ENCODE measurements at places on chromosomes 11 and 22.

GRCh38 chr22:47155131-47155885, 392.9 kb downstream of the TBC1D22A start:
- no peak for DNase-seq

- DNase-seq, result no peak
Observed at GRCh38 chr11:128763224-128763623, 69.4 kb downstream of the FLI1 start.

GRCh38 chr11:19352072-19352770, 111.5 kb upstream of the E2F8 start:
- DNase-seq, result no peak

DNA sequence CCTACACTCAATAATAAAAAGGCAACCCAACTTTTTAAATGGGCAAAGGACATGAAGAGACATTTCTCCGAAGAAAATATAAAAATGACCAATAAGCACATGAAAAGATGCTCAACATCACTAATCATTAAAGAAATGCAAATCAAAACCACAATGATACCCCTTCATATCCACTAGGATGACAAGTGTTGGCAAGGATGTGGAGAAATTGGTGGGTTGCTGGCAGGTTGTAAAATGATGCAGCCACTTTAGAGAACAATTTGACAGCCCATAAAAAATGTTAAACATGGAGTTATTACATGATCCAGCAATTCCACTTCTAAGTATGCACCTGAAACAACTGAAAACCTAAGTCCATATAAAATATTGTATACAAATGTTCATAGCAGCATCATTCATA, 73.2 kb upstream of the LMO2 start:
- no peak for DNase-seq

GRCh38 chr11:2998073-2998850, 6.1 kb upstream of the NAP1L4 start:
- no peak for DNase-seq

DNA sequence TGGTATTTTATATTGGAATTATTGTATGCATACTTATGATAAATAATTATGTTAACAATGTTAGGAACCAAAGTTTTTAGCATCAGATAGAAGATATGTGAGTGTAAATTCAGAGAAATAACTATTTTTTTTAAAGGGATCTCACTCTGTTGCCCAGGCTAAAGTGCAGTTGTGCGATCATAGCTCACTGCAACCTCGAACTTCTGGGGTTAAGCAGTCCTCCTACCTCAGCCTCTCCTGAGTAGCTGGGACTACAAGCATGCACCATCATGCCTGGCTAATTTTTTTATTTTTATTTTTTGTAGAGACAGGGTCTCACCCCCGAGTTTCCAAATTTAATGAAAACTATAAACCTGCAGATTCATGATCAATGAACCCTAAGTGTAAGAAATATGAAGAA, 33.6 kb upstream of the RCE1 start:
- no peak for DNase-seq

GRCh38 chr11:133579165-133580031, 47.1 kb upstream of the OPCML start:
- DNase-seq, result peak; percentile 31

DNA sequence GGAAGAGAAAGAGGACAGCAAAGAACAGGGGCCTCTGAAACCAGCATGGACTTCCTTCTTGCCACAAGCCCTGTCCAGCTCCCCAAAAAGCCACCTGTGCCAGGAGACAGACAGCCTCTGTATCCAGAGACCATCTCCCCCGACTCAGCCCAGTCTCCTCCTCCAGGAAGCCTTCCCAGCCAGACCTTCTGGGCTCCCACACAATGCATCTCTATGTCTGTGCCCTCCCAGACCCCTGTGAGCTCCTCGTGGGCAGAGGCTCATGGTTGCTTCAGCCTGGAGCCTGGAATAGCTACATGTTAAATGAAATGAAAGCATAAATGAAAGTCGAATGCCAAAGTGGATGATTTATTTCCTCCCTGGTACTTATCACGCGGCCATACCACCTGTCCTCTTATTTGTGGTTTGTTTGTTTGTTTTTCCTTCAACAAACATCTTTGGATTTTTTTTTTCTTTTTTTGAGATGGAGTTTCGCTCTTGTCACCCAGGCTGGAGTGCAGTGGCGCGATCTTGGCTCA, 7.3 kb upstream of the ARAP1 start:
- DNase-seq, result no peak

DNA sequence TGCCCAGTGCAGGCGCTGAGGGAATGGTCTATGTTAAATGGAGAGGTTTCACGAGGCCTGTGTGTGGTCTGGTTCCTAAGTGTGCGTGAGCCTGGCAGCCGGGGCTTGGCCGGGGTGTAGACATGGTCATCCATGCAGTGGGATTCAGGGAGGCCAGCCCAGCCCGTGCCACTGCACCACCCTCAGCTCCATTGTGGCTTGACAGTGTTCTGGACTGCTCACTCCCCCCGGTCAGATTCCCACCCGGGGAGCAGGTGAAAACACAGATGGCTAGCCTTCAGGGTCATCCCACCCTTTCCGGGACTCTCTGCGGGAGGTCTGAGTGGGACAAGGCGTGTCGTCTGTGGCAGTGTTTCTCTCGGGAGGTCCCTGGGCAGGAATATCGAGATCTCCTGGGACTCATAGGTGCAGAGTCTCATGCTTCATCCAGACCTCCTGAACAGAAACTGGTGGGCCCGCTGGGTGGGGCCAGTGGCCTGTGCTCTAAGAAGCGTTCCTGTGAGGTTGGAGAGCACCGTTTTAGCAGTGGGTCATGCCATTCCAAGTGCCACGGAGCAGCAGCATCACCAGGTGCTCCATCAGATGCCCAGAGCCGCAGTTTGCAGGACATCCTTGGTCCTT, 52.3 kb downstream of the ST14 start:
- no peak for DNase-seq

GRCh38 chr22:41401781-41402648, 20.3 kb downstream of the TEF start:
- DNase-seq, result peak; percentile 44
